Natural killer cell (primary cell): ENCODE measurements at places on chromosomes 5 and 9. TPM values are rescaled to one million over a fixed set of nuclear protein-coding genes. Genes with fewer than 3 reads are reported as not detected.

DNA sequence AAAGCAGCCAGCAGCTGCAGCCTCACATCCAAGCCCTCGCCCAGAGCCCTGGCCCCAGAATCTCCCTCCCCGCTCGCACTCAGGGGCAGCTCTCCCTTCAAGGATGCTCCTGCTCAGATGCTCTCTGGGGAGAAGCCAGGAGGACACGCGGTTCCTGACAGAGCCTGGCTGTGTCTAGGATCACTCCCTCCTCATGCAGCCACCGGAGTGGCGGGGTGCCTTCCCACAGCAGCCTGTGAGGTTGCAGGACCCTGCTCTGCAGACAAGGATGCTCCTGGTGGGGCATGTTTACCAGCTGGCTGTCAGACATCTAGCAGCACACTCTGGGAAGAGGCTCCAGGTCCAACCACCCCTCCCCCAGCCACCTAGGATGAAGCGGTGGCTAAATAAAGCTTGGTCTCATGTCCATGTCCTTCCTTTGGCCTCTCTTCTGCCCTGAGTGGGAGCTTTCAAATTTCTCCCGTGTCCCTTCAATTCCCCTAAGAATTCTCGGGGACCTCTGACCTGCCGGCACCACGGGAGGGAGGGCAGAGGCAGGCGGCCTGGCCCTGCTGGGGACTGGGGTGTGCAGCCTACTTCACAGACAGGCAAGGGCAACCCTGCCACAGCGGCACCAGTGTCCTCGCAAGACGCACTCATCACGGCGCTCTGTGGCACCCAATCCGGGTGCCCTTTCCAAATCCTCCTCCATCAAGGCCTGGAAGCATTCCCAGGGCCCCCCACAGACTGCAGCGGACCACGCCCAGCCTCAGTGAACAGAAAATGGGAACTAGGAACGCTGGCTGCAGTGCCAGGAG lies 88.3 kb upstream of the SARDH start:
- no peaks in the 10 kb centered on the region for H3K36me3 ChIP-seq
- DNase-seq, result no peak
- no peak overlapping the region for H3K27ac ChIP-seq
- no peaks in the 10 kb centered on the region for H3K27me3 ChIP-seq

The SARDH gene
- total RNA-seq, result 6.8 TPM

DNA sequence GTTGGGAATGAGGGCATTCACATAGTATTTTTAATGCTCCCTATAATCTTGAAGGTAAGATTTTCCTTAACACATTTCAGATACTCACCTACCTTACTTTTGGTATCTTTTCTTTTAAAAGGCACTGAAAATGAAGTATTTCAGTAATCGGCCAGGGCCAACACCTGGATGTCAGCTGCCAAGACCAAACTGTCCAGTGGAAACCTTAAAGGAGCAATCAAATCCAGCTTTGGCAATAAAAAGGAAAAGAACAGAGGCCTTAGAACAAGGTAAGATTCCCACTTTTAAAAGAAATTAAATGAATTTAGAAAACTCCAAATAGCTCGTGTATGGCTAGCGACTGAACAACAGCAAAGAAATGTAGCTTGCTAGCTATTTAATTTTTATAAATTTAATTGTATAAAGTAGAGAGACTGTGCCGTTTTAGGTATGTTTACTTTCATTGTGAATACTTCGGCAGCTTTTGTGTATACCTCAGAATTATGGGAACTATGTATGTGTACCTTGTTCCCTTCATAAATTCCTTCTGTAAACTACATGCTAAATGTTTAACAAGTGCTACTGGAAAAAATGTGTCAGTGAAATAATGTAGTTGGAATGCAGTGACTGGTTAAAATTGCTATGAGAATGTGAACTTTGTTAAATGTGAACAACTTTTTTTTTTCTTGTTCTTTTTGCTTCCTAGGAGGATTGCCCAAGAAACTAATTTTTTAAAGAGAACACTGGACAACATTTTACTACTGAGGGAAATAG lies 41.9 kb downstream of the CDK7 start:
- no peaks in the 10 kb centered on the region for H3K27me3 ChIP-seq
- peaks cover 42% of the 10 kb centered on the region for H3K36me3 ChIP-seq
- H3K4me3 ChIP-seq, result no peak overlapping the region
- no peak for DNase-seq
- no peak overlapping the region for H3K27ac ChIP-seq

The PCDHB8 gene
- total RNA-seq, result not detected

The PPP3R2 gene
- not detected for total RNA-seq

DNA sequence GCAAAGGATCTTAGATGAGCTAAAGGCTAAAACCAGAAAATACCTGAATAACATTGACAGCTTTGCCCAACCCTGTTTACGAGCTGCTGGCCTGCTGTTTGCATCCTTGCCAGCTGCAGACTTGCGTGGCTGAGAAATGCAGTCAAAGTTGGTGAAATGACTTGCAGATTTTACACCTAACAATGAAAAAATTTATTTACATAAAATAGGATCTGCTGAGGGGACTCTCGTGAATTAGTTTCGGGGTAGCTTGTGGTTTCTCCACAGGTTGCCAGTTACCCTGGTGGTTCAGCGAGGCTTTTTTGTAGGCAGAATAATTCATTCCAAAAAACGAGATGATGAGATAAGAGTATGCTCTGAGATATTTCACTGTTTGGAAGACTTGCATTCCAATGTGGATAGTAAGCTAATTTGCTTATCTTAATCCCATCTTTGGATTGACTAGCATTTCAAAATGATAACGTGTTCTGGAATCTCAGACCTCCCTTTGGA lies 65.7 kb upstream of the FANCC start:
- H3K36me3 ChIP-seq, result no peaks in the 10 kb centered on the region
- no peak overlapping the region for H3K4me3 ChIP-seq
- no peaks in the 10 kb centered on the region for H3K4me1 ChIP-seq
- no peak for DNase-seq
- no peak overlapping the region for H3K27ac ChIP-seq

DNA sequence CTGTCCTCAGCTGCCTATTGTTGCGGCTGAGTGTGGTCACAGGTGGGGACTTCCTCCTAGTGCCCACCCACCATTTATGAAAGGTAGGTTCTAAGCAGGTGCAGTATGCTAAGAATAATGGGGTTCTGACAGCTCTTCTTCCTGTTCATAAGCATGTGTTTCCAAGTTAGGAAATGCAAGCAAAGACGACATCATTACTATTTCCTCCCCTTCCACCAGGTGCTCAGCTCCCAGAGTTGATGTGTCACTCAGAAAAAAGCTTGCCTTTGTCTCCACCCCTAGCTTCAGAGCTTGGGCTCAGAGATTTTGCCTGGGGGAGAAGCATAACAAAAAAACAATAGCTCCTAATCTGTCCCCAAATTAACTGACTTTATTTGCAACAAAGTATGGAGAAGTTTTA lies 1076.7 kb downstream of the NR2F1-AS1 start:
- H3K4me1 ChIP-seq, result no peaks in the 10 kb centered on the region
- H3K36me3 ChIP-seq, result no peaks in the 10 kb centered on the region
- no peak overlapping the region for H3K4me3 ChIP-seq
- H3K27me3 ChIP-seq, result no peaks in the 10 kb centered on the region
- DNase-seq, result no peak

The PRR7 gene
- total RNA-seq, result 27.9 TPM

GRCh38 chr5:115875447-115875846 lies 33.7 kb downstream of the AP3S1 start:
- H3K4me1 ChIP-seq, result no peaks in the 10 kb centered on the region
- H3K4me3 ChIP-seq, result no peak overlapping the region
- no peaks in the 10 kb centered on the region for H3K27me3 ChIP-seq
- no peak for DNase-seq
- H3K36me3 ChIP-seq, result no peaks in the 10 kb centered on the region
- H3K27ac ChIP-seq, result no peak overlapping the region

GRCh38 chr5:142981886-142982820 lies 212.0 kb downstream of the ARHGAP26 start:
- no peaks in the 10 kb centered on the region for H3K36me3 ChIP-seq
- H3K4me3 ChIP-seq, result no peak overlapping the region
- H3K27ac ChIP-seq, result peak overlapping the region; percentile 61
- no peak for DNase-seq
- H3K27me3 ChIP-seq, result no peaks in the 10 kb centered on the region
- peaks cover 65% of the 10 kb centered on the region for H3K4me1 ChIP-seq

The GRM6 gene
- total RNA-seq, result not detected

GRCh38 chr9:70530716-70531115 lies 116.3 kb upstream of the KLF9 start:
- H3K36me3 ChIP-seq, result no peaks in the 10 kb centered on the region
- no peaks in the 10 kb centered on the region for H3K4me1 ChIP-seq
- H3K27me3 ChIP-seq, result no peaks in the 10 kb centered on the region
- no peak overlapping the region for H3K4me3 ChIP-seq

DNA sequence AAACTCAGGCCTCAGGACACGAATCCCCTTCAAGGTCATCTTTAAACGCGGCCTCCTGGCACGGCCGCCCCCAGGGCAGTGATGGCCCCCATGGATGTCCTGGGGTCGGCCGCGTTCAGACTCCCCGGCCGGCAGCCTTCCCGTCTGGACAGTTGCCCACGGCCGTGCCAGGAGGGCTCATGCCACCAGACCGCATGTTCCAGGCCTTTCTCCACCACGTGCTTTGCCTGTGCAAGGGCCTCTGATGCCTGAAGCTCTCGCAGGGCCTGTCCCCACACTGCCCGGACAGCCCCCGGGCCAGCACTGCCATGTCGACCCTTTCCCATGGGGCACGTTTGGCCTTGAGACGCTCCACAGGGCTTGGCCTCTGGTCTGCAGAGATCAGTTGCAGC lies 34.6 kb downstream of the SLC9A3 start:
- H3K4me1 ChIP-seq, result no peaks in the 10 kb centered on the region
- DNase-seq, result no peak
- H3K4me3 ChIP-seq, result no peak overlapping the region
- no peaks in the 10 kb centered on the region for H3K36me3 ChIP-seq
- no peak overlapping the region for H3K27ac ChIP-seq

DNA sequence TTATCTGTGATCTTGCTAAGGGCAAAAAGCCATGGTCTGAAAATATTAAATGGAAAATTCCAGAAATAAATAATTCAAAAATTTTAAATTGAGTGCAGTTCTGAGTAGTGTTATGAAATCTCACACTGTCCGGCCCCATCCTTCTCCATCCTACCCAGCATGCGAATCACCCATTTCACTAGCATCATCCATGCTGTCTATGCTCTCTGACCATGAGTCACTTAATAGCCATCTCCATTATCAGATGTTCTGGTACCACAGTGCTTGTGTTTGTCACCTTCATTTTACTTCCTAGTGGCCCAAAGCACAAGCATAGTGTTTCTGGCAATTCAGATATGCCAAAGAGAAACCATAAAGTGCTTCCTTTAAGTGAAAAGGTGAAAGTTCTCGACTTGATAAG lies 63.3 kb upstream of the SMC5 start:
- no peak for DNase-seq
- H3K4me1 ChIP-seq, result no peaks in the 10 kb centered on the region
- no peak overlapping the region for H3K27ac ChIP-seq
- H3K27me3 ChIP-seq, result peaks cover 2% of the 10 kb centered on the region

DNA sequence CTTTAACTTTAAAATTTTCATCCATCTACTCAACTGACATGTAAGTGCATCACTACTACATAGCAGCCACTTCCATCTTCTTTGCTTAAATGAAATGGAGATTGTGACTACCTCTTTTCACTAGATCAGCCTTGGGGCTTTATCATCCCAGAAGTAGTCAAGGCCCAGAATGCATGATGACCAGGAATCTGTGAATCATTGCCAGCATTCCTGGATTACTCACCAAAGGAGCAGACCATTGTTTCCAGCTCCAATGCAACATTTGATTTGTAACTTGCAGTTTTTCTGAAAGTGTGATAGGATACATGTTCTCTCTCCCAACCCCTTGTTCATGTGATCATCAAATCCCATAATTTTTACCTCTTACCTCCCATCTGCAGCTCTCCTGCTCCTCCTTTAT lies 65.1 kb downstream of the PLPPR1 start:
- H3K27ac ChIP-seq, result no peak overlapping the region
- no peak overlapping the region for H3K4me3 ChIP-seq
- H3K36me3 ChIP-seq, result no peaks in the 10 kb centered on the region
- no peaks in the 10 kb centered on the region for H3K27me3 ChIP-seq
- no peaks in the 10 kb centered on the region for H3K4me1 ChIP-seq
- DNase-seq, result no peak

DNA sequence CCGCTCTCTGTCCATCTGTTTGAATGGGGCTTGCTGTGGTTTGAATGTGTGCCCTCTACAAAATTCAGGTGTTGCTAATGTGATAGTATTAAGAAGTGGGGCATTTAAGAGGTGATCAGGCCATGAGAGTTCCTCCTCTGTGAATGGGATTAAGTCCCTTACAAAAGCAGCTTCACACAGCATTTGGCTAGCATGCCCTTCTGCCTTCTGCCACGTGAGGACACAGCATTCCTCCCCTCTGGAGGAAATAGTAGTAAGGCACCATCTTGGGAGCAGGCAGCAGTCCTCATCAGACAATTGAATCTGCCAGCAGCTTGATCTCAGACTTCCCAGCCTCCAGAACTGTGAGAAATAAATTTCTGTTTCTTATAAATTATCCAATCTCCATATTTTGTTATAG lies 540.2 kb downstream of the CSNK1G3 start:
- H3K4me1 ChIP-seq, result no peaks in the 10 kb centered on the region
- no peak for DNase-seq
- no peaks in the 10 kb centered on the region for H3K27me3 ChIP-seq
- no peak overlapping the region for H3K27ac ChIP-seq
- no peaks in the 10 kb centered on the region for H3K36me3 ChIP-seq
- no peak overlapping the region for H3K4me3 ChIP-seq

The FCN2 gene
- total RNA-seq, result not detected

- no peaks in the 10 kb centered on the region for H3K4me1 ChIP-seq
- no peaks in the 10 kb centered on the region for H3K27me3 ChIP-seq
- no peak for DNase-seq
- no peaks in the 10 kb centered on the region for H3K36me3 ChIP-seq
These were observed 37.5 kb downstream of the MAMDC2 start for GRCh38 chr9:70081120-70081495.

GRCh38 chr5:74556006-74556405 lies 84.5 kb downstream of the ENC1 start:
- no peaks in the 10 kb centered on the region for H3K4me1 ChIP-seq
- no peak for DNase-seq
- no peaks in the 10 kb centered on the region for H3K36me3 ChIP-seq
- H3K27ac ChIP-seq, result no peak overlapping the region
- no peak overlapping the region for H3K4me3 ChIP-seq

GRCh38 chr9:110143950-110144545 lies 63.9 kb downstream of the C9orf152 start:
- H3K4me1 ChIP-seq, result peaks cover 16% of the 10 kb centered on the region
- H3K4me3 ChIP-seq, result no peak overlapping the region
- peak overlapping the region; percentile 67 for H3K27ac ChIP-seq
- no peaks in the 10 kb centered on the region for H3K27me3 ChIP-seq
- H3K36me3 ChIP-seq, result no peaks in the 10 kb centered on the region
- no peak for DNase-seq

The FAM219A gene
- total RNA-seq, result 19.2 TPM

The IFNA2 gene
- not detected for total RNA-seq

GRCh38 chr9:20725675-20726074 lies 41.6 kb downstream of the FOCAD start:
- no peaks in the 10 kb centered on the region for H3K4me1 ChIP-seq
- no peak overlapping the region for H3K27ac ChIP-seq
- H3K4me3 ChIP-seq, result no peak overlapping the region
- no peaks in the 10 kb centered on the region for H3K27me3 ChIP-seq
